ENCODE measurements at places on chromosomes 2 and 18. TPM values are rescaled to one million over a fixed set of nuclear protein-coding genes. Genes with fewer than 3 reads are reported as not detected.

The SPAST gene
- total RNA-seq, result 19.4 TPM

The INHBB gene
- total RNA-seq, result 35.9 TPM

The UGT1A10 gene
- total RNA-seq, result not detected

The FOXI3 gene
- not detected for total RNA-seq

The SCYGR4 gene
- total RNA-seq, result not detected

The C2orf74 gene
- total RNA-seq, result 12.0 TPM

DNA sequence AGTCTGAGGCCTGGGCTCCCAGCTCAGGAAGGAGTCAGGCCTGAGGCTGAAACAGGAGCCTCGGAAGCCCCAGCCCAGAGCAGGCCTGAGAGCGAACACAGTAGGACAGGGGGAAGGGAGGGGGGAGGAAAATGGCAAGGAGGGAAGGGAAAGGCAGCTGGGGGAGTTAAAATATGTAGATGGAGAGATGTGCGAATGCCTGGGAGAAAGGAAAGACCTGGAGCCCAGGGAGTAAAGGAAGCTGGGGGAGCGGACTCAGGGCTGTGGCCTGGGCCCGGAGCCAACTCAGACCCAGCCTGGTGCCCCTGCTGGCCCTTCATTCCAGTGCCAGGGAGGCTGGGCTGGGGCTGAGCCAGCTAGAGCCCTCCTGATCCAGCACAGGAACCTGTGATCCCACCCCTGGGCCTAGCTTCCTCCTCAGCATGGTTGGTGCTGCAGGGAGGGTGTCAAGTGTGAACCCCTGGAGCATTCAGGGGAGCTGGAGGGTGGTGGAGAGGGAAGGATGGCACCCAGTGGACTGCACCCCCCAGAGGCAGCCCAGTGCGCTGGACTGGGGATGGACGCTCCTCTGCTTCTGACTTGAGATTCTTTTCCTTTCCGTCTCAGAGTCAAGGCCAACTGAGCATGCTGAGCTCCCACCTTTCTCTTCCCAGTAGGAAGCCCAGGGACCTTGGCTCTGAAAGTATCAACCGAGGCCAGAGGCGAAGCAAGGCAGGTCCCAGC lies 46.3 kb downstream of the EMX1 start:
- no peak for DNase-seq

DNA sequence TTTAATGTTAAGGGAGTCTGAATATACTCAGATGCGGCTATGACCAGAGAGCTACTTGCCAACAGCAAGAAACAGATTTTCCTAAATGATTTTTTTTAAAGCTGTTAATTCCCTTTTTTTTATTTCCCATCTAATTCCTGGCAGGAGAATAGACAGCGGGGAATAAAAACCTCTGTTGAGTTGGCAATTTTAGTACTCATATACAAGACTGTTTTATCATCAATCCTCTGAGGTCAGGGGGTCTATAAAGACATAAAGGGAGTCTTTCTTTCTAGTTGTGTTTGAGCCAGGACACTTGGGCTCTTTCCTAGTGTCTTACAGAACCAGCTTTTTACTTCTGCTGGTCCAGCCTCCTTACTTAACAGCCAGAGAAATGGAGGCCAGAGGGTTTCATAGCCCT lies 29.4 kb downstream of the MAIP1 start:
- no peak for DNase-seq

DNA sequence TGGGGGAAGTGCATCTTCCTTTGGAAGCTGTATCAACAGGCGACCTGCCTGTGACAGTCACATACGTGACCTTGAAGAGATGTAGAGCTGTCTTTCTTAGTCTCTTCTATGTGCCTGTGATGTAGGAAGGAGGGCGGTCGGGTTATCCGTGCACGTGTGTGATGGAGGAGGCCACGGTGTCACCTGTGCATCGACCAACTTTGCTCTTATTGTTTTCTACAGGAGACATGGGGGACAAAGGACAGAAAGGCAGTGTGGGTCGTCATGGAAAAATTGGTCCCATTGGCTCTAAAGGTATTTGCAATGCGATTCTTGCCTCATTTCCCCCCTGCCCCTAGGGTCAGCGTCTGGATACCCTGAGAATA lies 20.7 kb upstream of the ALLC start:
- no peak for DNase-seq

GRCh38 chr2:28239207-28239606 lies 153.5 kb upstream of the FOSL2 start:
- DNase-seq, result no peak

GRCh38 chr2:66440708-66441497 lies 6.0 kb downstream of the MEIS1 start:
- no peak for DNase-seq

DNA sequence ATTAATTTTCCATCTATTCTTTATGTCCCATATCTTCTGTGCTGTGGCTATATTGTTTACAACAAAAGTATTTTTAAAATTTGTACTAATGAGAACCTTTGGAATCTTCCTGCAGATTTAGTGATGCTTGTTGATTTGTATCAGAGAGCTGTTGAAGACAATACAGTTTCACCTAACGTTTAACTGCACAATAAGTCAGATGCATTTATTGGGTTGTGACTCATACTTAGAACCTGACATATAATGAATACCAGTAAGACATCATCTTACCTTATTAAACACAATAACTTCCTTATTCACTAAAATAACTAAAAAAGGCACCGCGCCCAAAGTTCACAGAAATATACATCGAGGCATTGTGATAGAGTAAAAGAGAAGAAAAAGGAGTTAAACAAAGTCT lies 43.8 kb upstream of the IL1R1 start:
- DNase-seq, result no peak

DNA sequence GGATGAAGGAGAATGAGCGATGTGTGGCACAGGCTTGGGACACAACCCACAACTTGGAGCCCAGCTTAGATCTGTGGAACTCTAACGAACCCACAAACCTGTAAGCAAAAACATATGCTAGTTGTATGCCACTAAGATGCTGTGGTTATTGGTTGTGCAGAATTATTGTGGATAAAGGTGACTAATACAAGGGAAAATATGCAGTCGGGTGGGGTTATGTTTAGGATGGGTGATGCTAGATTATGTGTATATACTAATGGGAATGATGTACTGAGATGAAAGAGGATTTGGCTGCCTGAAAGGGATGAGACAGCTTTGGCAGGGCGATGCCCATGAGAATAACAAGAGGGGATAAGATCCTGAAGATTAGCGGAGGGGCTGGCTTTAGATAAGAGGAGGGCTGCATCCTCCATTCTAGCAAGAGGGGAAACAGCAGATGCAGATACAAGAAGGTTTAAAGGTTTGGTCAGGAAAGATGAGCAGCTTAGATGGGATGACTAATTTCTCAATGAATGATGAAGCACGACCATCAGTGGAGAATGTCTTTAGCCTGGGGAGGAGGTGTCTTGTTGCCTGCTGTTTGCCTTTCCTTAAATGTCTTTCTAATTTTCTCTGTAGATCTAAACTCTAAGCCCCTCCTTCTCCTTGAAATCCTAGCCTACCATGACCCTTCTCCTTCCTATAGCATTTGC lies 49.6 kb downstream of the GALNT14 start:
- no peak for DNase-seq

DNA sequence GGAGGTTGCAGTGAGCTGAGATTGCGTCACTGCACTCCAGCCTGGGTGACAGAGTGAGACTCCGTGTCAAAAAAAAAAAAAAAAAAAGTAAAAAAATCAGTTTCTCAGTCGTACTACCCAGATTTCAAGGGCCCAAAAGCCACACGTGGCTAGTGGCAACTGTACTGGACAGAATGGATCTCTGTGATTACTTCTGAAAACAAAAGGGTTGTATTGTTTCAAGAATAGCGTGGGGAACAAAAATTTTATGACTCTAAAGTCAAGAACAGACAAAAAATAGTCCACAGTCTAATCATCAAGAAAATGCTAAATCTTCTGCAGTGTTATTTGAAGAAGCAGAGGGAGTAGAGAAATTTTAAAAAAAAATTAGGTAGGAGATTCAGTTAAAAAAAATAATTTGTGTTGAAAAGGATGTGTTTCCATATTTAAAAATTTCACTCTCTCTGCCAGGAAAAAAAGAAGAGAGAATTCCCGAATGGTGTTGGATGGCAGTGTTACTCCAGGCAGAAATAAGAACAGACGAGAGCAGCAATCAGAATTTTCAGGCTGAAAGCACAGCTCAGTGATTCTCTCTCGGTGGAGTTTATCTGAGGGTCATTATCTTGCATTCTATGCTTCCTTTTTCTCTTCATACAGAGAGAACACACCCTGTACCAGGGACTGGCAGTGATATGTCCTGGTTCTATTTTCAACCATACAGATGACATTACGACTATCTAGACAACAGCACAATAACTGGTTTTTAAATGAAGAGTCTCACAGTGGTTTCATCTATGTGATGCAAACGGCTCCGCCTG lies 61.8 kb downstream of the CABYR start:
- DNase-seq, result no peak

DNA sequence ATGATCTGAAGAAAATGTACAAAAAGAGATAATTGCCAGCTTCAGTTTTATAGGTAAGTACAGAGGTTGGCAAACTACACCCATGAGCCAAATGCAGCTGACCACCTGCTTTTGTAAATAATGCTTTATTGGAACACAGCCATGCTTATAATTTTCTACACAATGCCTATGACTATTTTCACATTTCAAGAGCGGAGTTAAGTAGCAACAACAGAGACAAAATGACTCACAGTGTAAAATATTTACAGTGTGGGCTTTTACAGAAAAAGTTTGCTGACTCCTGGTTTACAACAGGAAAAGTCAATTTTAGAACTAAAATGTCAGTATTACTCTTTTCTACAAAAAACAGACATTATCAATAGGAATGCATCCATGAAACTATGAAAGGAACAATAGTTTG lies 26.0 kb downstream of the CWC22 start:
- no peak for DNase-seq

DNA sequence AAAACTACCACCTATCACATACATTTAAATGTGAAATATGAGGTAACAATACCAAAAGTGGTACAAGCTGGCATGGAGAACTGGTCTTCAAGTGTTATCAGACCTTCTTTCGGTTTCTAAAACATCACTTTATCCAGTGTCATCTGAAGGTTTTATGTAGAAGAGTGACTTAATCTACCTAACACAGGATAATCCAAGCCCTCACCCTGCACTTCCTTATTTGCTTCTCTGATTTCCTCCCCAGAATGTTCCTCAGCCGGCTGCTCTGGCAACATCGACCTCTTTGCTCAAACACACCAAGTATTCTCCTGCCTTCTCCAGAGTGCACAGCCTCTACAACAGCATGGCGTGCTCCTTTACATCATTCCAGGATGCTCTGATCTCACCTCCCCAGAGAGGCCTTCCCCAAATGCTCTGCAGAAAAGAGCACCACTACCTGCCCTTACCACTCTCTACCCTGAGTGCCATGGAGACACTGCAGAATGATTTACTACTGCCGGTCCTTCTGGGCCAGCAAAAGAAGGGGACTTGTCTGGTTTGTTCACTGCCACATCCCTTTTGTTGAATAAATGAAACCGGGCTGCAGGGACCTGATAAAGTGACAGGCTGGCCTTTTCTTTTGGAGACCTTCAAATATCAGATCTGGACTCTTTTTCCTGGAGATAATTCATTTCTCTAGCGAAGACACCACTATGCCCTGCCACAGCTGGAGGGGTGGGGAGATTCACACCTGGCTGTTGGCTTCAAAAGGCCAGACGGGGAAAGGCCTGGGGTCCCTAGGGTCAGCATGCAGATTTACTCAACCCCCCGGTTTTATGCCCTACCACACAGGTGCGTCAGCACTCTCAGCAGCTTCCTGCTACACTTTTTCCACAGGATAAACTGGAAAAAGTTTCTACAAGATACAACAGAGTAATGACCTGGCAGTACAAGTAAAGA lies 42.0 kb downstream of the TTR start:
- DNase-seq, result no peak

DNA sequence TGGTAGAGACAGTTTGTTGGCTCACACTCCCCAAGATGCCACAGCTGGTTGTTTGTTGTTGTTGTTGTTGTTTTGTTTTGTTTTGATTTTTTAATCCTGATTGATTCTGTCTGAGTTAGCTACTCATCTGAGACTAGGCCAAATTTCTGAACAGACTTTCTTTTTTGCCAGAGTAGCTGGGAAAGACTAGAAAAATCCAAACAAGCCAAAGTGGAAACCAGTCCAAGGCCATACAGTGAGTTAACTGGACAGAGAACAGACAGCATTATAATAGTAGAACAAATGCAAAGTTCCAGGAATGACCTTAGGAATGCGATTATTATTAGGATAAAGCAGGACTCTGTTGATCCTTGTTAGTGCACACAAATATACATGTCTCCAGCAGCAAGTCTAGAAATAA lies 43.8 kb upstream of the CYP26B1 start:
- DNase-seq, result no peak
